ENCODE measurements at places on chromosomes 4 and X. TPM values are rescaled to one million over a fixed set of nuclear protein-coding genes. Genes with fewer than 3 reads are reported as not detected.

- peaks cover 19% of the 10 kb centered on the region for H3K4me1 ChIP-seq
- H3K27me3 ChIP-seq: no peaks in the 10 kb centered on the region
- peak; percentile 64 for DNase-seq
- peak within 1 kb of the TSS; percentile 97 for H3K4me3 ChIP-seq
Observed at GRCh38 chrX:77785486-77786364, at the start of gene ATRX. Gene ATRX (minus strand): TSS chrX:77786216. CDS start chrX:77786001, 215 bp downstream.

- H3K4me1 ChIP-seq: peaks cover 19% of the 10 kb centered on the region
- DNase-seq: no peak
- H3K4me3 ChIP-seq: no peak overlapping the region
- no peaks in the 10 kb centered on the region for H3K36me3 ChIP-seq
- H3K27ac ChIP-seq: no peak overlapping the region
- no peaks in the 10 kb centered on the region for H3K27me3 ChIP-seq
Observed at GRCh38 chrX:3461397-3462165, 115.1 kb upstream of the MXRA5 start.

GRCh38 chr4:54403700-54404453 lies 174.8 kb downstream of the PDGFRA start:
- no peak overlapping the region for H3K4me3 ChIP-seq
- no peak for DNase-seq
- peaks cover 21% of the 10 kb centered on the region for H3K4me1 ChIP-seq

GRCh38 chrX:4656419-4656818 lies 943.0 kb upstream of the PRKX start:
- DNase-seq: no peak
- no peaks in the 10 kb centered on the region for H3K27me3 ChIP-seq
- H3K4me3 ChIP-seq: no peak overlapping the region
- peaks cover 12% of the 10 kb centered on the region for H3K36me3 ChIP-seq
- no peaks in the 10 kb centered on the region for H3K4me1 ChIP-seq
- no peak overlapping the region for H3K27ac ChIP-seq

DNA sequence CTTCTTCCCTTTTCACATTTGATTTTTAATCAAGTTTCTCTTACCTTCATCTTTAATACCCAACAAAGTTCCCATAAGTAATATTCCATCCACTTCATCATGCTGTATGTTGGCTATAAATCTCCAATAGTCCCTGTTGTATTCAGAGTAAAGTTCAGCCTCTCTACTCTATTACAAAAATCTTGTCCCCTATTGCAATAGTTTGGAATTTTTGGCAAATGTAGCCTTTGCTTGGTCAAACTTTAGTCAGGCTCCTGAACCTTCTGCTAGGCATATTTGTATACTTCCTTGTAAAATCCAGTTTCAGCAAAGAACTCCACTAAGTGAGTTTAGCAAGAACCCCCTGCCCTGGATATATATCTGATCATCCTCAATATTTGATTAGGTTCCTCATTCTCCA lies 54.0 kb upstream of the PACRGL start:
- no peak overlapping the region for H3K4me3 ChIP-seq
- no peak for DNase-seq
- H3K4me1 ChIP-seq: no peaks in the 10 kb centered on the region
- H3K27ac ChIP-seq: no peak overlapping the region
- H3K27me3 ChIP-seq: peaks cover 3% of the 10 kb centered on the region
- H3K36me3 ChIP-seq: no peaks in the 10 kb centered on the region

PLXNB3 gene
- total RNA-seq: 4.2 TPM

Measured in WTC11 (cell line).